ENCODE measurements at places on chromosomes 7 and 10.

- DNase-seq, result no peak
Observed at GRCh38 chr10:133142523-133143199, 17.4 kb upstream of the KNDC1 start.

GRCh38 chr7:24576171-24577025 is 3.1 kb downstream of the PALS2 start:
- peak; percentile 52 for DNase-seq

GRCh38 chr10:119139464-119140067 is 25.9 kb downstream of the SFXN4 start:
- DNase-seq, result peak; percentile 37

DNA sequence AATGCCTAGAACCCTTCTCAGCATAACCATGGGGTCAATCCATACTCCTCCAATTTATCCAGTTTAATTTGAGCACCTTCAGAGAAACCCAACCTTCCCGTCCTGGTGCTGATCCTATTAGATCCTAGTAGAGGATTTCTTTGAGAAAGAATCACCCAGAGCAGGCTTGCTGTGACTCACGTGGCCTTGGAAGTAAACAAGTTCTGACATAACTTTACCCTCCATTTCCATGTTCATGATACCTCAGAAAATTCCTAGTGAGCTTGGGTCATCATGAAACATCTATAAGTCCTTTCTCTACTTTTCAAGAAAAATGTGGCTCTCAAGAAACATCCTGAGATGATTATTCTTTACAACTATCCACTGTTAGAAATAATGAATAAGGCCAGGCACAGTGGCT is 71.7 kb downstream of the PRLHR start:
- no peak for DNase-seq

- DNase-seq, result no peak
Observed at GRCh38 chr7:55202150-55202913, 162.8 kb upstream of the LANCL2 start.

DNA sequence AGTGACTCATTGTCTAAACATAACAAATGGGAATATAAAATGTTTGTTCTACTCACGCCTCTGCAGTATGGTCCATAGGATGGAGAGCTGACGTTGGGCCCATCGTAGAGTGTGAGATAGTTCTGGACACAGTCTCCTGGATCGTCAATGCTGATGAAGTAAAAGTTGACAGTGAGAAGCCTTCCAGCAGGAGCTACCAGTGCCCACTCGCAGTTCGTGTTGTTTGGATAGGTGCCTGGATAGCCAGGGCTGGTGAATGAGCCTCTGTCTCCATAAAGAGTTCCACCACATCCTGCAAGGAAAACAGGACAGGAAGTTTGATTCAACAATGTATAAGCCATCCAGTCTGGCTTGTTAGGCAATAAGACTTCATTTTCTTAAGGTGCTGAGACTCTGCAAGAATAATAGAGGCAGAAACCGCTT is 79.6 kb downstream of the OR13A1 start:
- DNase-seq, result no peak

- DNase-seq, result peak; percentile 9
Observed at GRCh38 chr7:131931370-131931769, 374.9 kb upstream of the PODXL start.

DNA sequence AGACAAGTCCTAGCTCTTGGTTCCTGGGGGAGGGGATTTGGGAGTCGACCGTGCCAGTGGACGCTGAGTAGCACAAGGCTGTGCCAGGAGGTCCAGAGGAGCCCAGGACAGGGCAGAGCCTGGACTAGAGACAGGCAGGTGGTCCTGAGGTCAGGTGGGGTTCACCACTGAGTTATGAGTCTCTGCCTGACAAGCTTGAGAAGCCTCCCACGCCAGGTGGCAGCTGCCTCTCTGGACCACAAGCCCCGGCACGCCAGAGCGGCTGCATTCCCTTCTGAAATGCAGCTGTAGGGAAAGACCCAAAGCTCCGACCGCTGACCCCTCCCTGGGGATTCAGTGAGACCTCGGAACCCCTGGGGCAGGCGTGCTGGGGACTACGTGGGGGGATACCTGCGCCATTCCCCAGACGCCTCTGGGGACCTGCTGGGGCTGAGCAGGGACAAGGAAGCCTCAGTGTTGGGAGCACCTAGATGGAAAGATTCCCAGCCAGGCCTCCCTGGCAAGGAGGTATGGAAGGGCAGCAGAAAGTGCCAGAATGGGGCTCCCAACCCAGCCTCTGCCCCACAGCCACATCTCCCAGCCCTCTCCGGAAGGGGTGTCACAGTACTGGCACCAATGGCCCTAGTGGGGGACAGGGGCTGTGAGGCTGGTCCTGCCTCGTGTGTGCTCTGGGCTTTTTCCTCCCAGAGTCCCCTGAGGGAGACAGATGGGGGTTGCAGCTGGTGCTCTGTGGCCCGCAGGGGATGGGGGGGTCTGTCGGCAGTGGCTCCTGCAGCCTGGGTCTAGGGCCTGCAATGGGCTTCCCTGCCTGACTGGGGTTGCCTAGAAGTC is 29.0 kb downstream of the PDGFA start:
- no peak for DNase-seq

DNA sequence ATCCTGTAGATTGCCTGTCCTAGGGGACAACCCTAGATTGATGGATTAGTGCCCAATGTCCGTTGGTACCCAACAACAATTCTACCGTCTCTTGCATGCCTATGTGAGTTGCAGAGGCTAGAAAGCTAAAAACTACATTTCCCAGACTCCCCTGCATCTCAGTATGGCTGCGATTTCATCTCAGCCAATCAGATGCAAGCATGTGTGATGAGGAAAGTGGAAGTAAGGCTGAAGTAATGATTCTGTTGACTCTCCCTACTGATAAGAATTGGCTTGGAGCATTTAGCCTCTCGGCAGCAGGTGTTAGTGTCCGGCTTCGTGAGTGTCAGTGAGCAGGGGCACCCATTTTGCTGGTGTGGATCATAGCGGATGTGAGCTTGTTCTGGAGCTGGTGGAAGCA is 171.9 kb downstream of the FGFR2 start:
- DNase-seq, result no peak

DNA sequence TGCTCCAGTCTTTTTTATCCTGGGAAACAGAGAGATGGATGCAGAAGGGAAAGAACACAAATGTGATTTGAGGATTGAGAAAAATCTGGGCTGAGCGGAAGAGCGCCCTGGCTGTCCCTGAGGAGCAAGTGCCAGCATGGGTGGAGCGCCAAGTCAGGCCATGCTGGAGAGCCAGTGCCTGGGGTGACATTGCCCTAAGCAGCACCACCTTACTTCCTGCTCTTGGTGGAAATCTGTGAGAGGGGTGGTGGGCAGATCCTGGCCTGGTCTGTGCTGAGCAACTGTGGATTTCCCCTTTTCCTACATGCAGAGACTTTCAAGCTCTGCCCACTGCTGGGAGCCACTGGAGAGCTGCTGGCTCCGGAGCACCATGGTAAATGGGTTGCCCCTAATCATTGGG is 36.9 kb downstream of the DDIT4 start:
- DNase-seq, result no peak

- no peak for DNase-seq
Observed at GRCh38 chr7:130875901-130876300, 141.9 kb upstream of the KLF14 start.

DNA sequence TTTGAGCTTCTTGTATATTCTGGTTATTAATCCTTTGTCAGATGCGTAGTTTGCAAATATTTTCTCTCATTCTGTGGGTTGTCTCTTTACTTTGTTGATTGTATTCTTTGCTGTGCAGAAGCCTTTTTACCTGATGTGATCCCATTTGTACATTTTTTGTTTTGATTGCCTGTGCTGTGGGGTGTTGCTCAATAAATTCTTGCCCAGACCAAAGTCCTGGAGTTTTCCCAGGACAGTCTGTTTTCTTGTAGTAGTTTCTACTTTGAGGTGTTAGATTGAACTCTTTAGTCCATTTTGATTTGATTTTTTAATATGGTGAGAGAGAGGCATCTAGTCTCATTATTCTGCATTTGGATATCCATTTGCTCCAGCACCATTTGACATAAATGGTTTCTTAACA is 588.7 kb upstream of the MBL2 start:
- DNase-seq, result no peak

- DNase-seq, result no peak
Observed at GRCh38 chr10:18142151-18142550, 1.9 kb downstream of the CACNB2 start.

DNA sequence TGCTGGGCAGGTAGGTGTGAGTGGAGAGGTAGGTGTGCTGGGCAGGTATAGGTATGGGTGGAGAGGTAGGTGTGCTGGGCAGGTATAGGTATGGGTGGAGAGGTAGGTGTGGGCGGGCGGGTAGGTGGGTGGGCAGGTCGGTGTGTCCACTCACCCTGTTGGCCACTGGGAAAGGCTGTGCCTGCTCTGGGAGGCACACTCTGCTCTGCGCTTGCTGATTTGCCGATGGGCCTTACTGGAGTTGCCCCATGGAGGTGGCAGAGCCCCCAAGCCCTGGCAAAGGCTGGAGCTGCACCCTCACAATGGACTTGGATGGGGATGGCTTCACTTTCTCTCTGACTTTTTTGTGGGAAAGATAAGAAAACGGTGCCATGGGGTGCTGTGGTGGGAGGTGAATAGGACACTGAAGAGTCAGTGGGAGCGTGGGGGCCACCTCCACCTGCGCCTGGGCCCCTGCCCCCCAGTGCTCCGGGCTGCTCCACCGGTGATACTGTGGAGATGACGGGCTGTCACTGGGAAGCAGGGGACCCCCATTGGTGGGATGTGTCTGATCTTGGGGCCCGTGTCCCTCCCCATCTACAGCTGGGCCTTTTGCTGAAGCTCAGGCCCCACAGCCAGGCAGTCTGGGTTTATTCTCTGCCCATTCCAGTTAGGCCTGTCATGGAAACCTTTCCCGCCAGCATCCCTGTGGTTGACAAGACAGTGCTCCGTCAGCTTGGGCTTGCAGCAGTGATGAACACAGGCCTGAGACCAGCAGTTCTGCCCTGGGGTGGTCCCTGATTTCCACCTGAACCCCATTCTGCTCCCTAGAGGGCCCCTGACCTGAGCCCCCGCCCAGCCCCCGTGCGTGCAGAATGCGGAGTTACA is 75.0 kb downstream of the NKX6-2 start:
- no peak for DNase-seq

DNA sequence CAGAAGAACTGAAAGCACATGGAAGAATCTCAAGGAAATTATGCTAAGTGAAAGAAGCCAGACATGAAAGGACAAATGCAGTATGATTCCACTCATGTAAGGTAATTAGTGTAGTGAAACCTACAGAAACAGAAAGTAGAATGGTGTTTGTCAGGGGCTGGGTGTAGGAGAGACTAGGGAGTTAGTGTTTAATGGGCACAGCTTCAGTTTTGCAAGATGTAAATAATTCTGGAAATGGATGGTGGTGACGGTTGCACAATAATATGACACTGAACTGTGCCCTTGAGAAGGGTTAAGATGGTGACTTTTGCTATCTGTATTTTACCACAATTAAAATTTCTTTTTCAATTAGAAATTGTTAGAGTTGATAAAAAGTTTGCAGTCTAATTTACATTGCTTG is 157.3 kb upstream of the ADCY1 start:
- DNase-seq, result no peak

- no peak for DNase-seq
Observed at GRCh38 chr7:106418526-106418925, 133.7 kb upstream of the NAMPT start.

DNA sequence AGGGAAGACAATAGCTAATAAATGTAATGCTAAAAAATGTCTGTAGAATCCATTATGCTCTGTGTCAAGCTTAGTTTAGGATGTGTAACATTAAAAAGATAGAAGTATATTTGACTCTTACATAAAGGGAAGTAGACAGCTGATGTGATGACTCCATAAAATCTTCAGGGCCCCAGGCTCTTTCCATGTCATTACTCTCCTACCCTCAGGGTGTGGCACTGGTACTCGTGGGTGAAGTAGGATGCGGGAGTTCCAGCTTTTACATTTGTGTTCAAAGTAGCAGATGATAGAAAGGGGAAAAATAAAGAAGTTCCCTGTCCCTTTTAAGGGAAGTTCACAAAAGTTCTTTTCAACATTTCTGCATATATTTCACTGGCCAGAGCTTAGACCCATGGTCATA is 157.1 kb downstream of the TSPAN12 start:
- no peak for DNase-seq

All from urothelium cell line (cell line).